Right lobe of liver (tissue), 6 donors: ENCODE measurements at places on chromosomes 13 and 19. TPM values are rescaled to one million over a fixed set of nuclear protein-coding genes. Genes with fewer than 3 reads are reported as not detected.

CARD8 gene
- 18.5 TPM for total RNA-seq

MBD3L2 gene
- not detected for total RNA-seq

DNA sequence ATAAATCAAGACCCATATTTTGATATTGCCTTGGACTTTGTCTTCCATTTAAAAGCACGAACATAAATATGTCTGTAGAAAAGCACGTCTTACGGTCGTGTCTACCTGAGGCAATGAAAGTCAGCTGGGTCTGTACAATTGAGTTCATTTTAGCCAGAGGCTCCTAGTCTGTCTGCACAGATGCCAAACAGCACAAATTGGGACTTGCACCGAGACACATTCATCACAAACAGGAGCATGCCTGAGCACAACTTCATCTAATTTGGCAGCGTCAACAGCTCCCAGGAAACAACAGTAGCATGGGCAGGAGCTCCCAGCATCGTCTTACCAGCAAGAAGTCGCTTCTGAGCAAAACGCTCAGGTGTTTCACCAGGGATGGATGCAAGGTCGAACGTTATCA lies 687.0 kb downstream of the EFNB2 start:
- H3K4me1 ChIP-seq = no peaks in the 10 kb centered on the region
- H3K36me3 ChIP-seq = no peaks in the 10 kb centered on the region
- H3K4me3 ChIP-seq = no peak overlapping the region
- H3K27me3 ChIP-seq = no peaks in the 10 kb centered on the region
- no peak for DNase-seq

GRCh38 chr13:60583911-60584753 lies 187.1 kb downstream of the TDRD3 start:
- no peaks in the 10 kb centered on the region for H3K4me1 ChIP-seq
- H3K27ac ChIP-seq = no peak overlapping the region
- no peaks in the 10 kb centered on the region for H3K27me3 ChIP-seq
- H3K4me3 ChIP-seq = no peak overlapping the region
- H3K36me3 ChIP-seq = no peaks in the 10 kb centered on the region

- no peaks in the 10 kb centered on the region for H3K27me3 ChIP-seq
- H3K4me1 ChIP-seq = no peaks in the 10 kb centered on the region
- DNase-seq = no peak
- H3K36me3 ChIP-seq = no peaks in the 10 kb centered on the region
- no peak overlapping the region for H3K4me3 ChIP-seq
Observed at GRCh38 chr13:70043685-70044084, 63.9 kb upstream of the ATXN8OS start.
